Smooth muscle cell of the coronary artery (primary cell): ENCODE measurements at places on chromosomes 11 and 22. TPM values are rescaled to one million over a fixed set of nuclear protein-coding genes. Genes with fewer than 3 reads are reported as not detected.

The CCS gene
- total RNA-seq, result 51.4 and 62.0 TPM in 2 replicates

The ARHGAP42 gene
- total RNA-seq, result 5.9 and 10.0 TPM in 2 replicates

The HOATZ gene
- not detected in 2 replicates for total RNA-seq

The SPDYC gene
- not detected in 2 replicates for total RNA-seq

The TREH gene
- 0.08 and 0.12 TPM in 2 replicates for total RNA-seq

The SSTR3 gene
- total RNA-seq, result not detected in 2 replicates

The MMP11 gene
- 11.0 and 18.5 TPM in 2 replicates for total RNA-seq

The CTSW gene
- not detected in 2 replicates for total RNA-seq

The PRRG4 gene
- under 0.01 TPM in 1 of 2 replicates, not detected in the other for total RNA-seq

The USH1C gene
- total RNA-seq, result not detected in 2 replicates

The CHRM1 gene
- not detected in 2 replicates for total RNA-seq

The MYBPC3 gene
- 0.12 TPM in 1 of 2 replicates, not detected in the other for total RNA-seq
